ENCODE measurements at places on chromosomes 11 and 22.

DNA sequence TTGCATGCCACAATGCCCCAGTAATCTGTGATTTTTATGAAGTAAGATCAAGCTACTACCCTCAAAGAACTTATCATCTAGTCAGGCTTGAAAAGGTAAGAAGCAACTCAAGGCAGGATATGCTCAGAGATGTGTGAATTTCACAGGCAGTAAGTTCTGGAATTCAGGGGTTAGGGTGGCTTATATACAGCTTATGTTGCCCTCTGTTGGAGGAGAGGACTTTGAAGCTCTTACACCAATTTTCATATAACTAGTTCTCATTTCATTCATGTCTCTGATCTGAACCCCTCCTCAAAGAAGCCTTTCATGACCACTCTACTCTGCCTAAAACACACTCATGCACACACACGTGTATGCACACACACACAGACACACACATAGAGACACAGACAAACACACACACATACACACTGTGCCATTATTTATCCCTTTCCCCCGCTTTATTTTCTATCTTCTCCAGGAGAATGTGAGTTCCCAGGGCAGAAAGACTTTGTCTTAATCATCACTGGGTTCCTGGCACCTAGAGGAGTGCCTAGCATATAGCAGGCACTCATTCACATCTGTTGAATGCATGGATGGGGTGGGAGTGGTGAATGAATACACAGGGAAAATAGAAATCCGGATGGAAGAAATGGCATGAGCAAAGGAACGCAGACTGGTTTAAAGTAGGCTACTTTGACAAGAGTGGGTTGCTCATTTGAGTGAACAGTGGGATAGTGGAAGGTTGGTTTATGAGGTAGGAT lies 220.7 kb upstream of the ZBED5 start:
- H3K27ac ChIP-seq = no peak overlapping the region
- peaks cover 26% of the 10 kb centered on the region for H3K4me1 ChIP-seq
- H3K4me3 ChIP-seq = no peak overlapping the region
- no peak for DNase-seq
- no peaks in the 10 kb centered on the region for H3K27me3 ChIP-seq
- H3K36me3 ChIP-seq = no peaks in the 10 kb centered on the region

GRCh38 chr11:99781074-99781473 lies 760.3 kb downstream of the CNTN5 start:
- H3K27ac ChIP-seq = no peak overlapping the region
- no peaks in the 10 kb centered on the region for H3K27me3 ChIP-seq
- no peak for DNase-seq

- H3K36me3 ChIP-seq = no peaks in the 10 kb centered on the region
- DNase-seq = no peak
- peaks cover 18% of the 10 kb centered on the region for H3K4me1 ChIP-seq
- H3K27me3 ChIP-seq = no peaks in the 10 kb centered on the region
Measured at GRCh38 chr11:69501121-69501489, 19.6 kb downstream of the LINC01488 start.

GRCh38 chr11:11667056-11667455 lies 45.3 kb upstream of the GALNT18 start:
- H3K27ac ChIP-seq = no peak overlapping the region
- no peaks in the 10 kb centered on the region for H3K36me3 ChIP-seq
- peak; percentile 34 for DNase-seq
- H3K27me3 ChIP-seq = no peaks in the 10 kb centered on the region
- H3K4me1 ChIP-seq = peaks cover 5% of the 10 kb centered on the region

DNA sequence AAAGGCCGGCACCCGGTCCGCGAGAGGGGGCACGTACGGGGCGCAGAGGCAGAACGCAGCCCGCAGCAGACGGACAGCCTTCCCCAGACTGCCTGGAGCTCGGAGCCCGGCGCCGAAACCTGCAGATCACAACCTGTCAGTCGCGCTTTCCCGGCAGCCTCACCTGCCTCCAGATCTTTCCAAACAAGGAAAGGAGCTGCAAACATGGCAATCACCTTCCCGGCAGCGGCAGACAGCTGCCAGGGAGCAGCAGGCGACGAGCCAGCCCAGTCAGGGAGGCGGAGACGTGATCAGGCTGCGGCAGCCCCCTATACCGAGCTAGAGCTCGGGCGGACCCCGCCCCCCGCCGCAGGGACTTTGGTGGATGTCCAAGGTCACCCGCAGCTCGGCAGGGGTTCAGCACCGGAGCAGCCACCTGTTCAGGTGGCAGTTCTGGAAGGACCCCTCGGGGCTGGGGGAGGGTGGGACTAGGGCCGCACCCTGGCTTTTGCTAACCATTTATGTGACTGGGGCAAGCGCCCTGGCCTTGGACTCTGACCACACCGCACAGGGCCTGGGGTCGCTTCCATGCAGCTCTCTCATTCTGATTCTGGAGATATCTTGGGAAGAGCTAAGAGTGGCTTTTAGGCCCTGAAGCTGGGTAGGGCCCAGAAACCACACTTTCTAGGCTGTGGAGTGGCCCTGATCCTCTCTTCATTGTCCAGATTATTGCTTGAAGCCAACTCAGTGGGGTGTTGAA lies 143.8 kb downstream of the NECTIN1 start:
- H3K4me3 ChIP-seq = peak overlapping the region; percentile 61
- peak overlapping the region; percentile 13 for H3K27ac ChIP-seq
- no peaks in the 10 kb centered on the region for H3K27me3 ChIP-seq
- no peak for DNase-seq
- no peaks in the 10 kb centered on the region for H3K36me3 ChIP-seq

DNA sequence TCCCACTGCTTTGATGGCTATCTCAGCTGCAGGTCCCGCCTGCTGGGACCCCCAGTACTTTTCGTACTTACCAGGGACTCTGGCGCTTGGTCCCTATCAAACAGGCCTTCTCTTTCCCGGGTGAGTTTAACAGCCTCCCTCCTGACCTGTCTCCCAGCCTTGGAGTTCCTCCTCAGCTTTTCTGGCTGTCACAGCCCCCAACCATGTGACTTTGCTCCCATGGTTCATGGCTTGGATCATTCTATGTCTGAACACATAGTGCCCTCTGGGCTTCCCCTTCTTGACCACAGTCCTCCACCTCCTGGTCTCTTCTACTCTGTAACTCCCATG lies 56.9 kb downstream of the PARVA start:
- peak overlapping the region; percentile 99 for H3K27ac ChIP-seq
- peaks cover 97% of the 10 kb centered on the region for H3K4me1 ChIP-seq
- no peaks in the 10 kb centered on the region for H3K36me3 ChIP-seq
- no peak overlapping the region for H3K4me3 ChIP-seq
- H3K27me3 ChIP-seq = no peaks in the 10 kb centered on the region

DNA sequence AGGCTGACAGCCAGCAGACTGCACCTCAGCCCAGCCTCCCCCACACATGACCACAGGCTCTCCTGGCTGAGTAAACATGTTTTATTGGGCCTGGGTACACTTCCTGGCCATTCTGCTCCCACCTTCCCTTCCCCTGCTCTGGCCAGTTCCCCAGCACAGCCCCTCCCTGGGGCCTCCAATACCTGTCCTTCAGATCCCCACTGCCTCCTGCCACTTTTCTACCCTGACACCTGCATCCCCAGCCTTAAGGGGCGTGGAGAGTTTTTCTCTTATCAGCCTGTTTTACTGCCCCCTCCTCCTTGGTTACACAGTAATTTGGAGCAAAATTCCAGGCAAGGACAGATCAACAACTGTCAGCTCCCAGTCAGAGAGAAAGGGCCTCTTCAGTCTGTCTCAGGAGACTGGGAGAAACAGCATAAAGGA lies at the start of gene ISX:
Gene ISX (plus strand): TSS at position 363 of the 423 bp plus-strand sequence. CDS start 930 bp downstream, outside the sequence.
- no peak for DNase-seq
- H3K4me3 ChIP-seq = no peak within 1 kb of the TSS
- no peaks in the 10 kb centered on the region for H3K4me1 ChIP-seq
- no peak within 1 kb of the TSS for H3K27ac ChIP-seq
- no peaks in the 10 kb centered on the region for H3K36me3 ChIP-seq

GRCh38 chr11:115626414-115626813 lies 122.2 kb upstream of the CADM1 start:
- H3K27ac ChIP-seq = no peak overlapping the region
- H3K27me3 ChIP-seq = no peaks in the 10 kb centered on the region

GRCh38 chr11:128914216-128915148 lies 23.3 kb downstream of the KCNJ5 start:
- no peak for DNase-seq
- H3K27me3 ChIP-seq = no peaks in the 10 kb centered on the region
- no peak overlapping the region for H3K27ac ChIP-seq
- H3K4me1 ChIP-seq = peaks cover 6% of the 10 kb centered on the region
- H3K36me3 ChIP-seq = no peaks in the 10 kb centered on the region
- no peak overlapping the region for H3K4me3 ChIP-seq

DNA sequence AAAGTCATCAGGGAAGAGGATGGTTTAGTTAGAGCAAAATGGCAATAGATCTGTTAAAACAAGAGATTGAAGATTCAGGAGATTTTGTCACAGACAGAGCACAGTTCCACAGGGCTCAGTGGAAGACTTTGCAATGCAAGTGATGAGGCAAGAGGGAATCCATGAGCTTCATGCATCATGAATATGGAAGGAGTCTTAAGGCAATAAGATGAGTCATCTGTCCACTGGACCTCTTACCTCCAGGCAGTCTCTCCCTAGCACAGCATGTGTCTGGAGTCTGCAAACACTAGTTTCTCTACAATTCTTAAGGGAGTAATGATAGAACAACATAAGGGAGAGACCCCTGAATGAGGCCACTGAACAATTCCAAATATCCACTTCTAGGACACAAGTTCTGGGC lies 245.7 kb downstream of the NXPE2 start:
- H3K4me1 ChIP-seq = no peaks in the 10 kb centered on the region
- H3K27ac ChIP-seq = no peak overlapping the region
- no peak overlapping the region for H3K4me3 ChIP-seq
- no peak for DNase-seq

GRCh38 chr11:1226986-1227550 lies 4.2 kb downstream of the MUC5B start:
- no peak for DNase-seq
- H3K27me3 ChIP-seq = peaks cover 18% of the 10 kb centered on the region
- no peak overlapping the region for H3K4me3 ChIP-seq

DNA sequence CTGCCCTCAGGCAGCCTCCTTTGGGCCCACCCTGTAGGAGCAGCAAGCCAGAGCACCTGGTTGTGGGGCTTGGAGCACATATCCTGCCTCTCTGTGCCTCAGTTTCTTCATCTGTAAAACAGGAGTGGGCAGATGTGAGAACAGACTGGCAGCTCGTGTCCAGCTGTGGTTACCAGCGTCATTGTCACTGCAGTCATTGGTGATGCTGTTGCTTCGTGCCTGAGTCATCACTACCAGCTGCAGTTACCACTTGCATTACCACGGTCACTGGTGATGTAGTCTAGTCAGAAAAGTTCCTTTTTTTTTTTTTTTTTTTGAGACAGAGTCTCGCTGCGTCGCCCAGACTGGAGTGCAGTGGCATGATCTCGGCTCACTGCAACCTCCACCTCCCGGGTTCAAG lies 20.4 kb downstream of the RSPH14 start:
- no peak overlapping the region for H3K27ac ChIP-seq
- H3K4me1 ChIP-seq = no peaks in the 10 kb centered on the region
- DNase-seq = no peak
- no peaks in the 10 kb centered on the region for H3K27me3 ChIP-seq
- H3K36me3 ChIP-seq = peaks cover 8% of the 10 kb centered on the region

- no peak overlapping the region for H3K27ac ChIP-seq
- H3K27me3 ChIP-seq = no peaks in the 10 kb centered on the region
- H3K4me1 ChIP-seq = no peaks in the 10 kb centered on the region
- DNase-seq = no peak
- H3K36me3 ChIP-seq = peaks cover 96% of the 10 kb centered on the region
Measured at GRCh38 chr22:40911772-40912171, 39.4 kb upstream of the RBX1 start.

DNA sequence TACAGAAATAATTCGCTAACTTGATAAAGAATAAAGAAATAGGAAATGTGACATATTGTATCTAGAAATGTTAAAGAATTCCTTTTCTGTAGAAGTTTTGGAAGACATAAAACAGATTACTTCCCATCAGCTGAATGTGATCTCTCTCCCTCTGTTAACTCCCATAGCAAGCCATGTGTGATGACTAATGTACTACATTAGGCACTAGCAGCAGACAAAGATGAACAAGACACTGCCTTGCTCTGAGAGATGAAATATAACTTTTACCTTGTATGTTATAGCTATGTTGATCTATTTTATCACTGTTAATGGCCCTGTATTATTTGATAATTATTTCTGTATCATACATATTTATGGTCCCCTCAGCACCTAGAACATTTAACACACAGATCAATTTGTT lies 817.2 kb downstream of the LRRC4C start:
- H3K36me3 ChIP-seq = no peaks in the 10 kb centered on the region
- H3K27me3 ChIP-seq = no peaks in the 10 kb centered on the region
- no peaks in the 10 kb centered on the region for H3K4me1 ChIP-seq

DNA sequence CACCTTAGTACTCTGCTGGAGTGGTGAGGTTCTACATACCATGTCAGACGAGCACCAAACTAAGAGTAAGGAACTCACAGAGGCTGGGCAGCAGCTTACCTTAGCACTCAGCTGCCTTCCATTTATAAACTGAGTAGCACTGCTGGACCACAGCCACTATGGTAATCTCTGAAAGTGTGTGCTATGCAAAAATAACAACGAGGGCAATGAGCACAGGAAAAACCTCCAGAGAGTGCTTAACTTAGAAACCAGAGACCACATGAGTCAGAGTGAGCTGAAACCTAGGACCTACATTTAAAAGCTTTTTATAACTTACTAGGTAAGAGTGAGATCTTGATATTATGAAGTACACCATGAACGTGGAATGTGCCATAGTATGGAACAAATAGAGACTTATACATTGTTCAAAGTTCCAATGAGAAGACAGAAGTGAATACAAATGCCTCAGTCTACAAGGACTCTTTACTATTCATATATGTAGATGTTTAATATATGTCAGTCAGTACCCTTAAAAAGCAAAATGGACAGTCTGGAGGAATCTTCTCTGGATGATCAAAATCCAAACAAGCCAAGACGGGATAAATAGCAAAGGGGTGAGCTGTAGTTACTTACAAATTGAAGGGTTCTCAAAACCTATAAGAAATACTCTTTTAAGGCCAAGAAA lies 17.2 kb upstream of the CD59 start:
- no peak overlapping the region for H3K4me3 ChIP-seq
- H3K27me3 ChIP-seq = no peaks in the 10 kb centered on the region
- H3K4me1 ChIP-seq = peaks cover 10% of the 10 kb centered on the region
- DNase-seq = no peak

DNA sequence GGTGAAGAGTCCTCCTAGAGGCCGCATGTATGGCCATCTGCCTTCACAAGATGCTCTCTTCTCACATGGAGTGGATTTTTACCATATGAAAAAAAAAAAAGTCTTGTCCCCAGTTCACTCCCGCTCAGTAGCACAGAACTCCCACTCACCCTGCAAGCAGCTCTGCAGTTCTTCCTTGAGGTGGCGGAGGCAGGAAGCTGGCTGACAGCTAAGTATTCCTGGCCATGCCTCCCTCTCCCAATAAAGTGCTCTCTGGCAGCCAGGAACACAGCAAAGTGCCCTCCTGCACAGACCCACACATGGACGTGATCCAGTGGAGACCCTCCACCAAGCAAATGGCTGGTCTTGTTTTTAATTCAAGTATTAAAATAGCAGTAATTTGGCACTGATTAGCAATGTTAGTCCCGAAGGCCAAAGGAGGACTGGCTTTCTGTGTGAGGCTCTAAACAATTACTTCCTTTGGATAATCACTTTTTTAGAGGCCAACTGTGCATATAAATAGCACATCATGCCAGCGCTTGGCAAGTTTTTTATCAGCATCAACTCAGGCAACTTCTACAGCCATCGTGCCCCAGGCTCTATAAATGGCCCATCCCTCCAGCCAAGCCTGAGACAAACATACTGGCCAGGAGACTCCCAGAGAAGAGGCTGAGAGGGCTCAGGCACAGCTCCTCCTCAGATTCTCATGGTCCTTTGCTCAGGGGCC lies 413.6 kb downstream of the OPCML start:
- no peak overlapping the region for H3K27ac ChIP-seq
- DNase-seq = peak; percentile 86
- H3K27me3 ChIP-seq = peaks cover 8% of the 10 kb centered on the region

Measured in esophagus muscularis mucosa (tissue), 4 donors.